ENCODE measurements at places on chromosomes 7 and 10.

GRCh38 chr10:95260909-95261552, 29.8 kb downstream of the PDLIM1 start:
- no peak for DNase-seq

DNA sequence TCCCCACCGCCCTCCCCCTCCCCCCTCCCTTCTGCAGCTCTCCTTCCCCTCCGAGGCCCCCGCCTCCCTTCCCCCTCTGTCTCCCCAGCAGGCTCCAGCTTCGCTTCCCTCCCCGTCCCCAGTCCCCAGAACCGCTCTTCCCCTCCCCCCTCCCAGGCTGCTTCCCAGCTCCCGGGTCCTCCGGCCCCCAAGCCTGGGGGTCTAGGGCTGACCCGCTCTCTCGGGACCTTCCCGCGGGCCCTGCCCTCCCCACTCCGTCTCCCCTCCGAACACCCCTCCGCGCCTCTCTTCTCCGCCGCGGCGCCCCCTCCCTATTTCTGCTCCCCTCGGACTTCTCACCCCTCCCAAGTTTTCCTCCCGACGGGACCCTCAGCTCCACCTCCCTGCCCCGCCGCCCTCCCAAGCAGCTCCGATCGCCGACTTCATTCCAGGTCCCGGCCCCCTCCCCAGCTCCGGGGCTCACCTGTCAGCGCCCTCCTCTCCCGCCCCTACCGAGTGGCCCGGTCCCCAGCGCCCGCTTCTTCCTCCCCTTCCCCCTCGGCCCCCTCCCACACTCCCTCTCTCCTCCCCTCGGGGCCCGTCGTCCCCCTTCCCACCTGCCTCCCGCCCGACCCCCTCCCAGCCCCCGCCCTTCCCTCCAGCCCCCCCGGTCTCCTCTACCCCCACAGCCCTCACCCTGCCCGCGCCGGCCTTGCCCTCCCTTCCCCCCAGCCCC, 990 bp downstream of the ZNF467 start:
- no peak for DNase-seq

GRCh38 chr10:110618230-110618610, 25.9 kb upstream of the RBM20 start:
- DNase-seq = no peak

DNA sequence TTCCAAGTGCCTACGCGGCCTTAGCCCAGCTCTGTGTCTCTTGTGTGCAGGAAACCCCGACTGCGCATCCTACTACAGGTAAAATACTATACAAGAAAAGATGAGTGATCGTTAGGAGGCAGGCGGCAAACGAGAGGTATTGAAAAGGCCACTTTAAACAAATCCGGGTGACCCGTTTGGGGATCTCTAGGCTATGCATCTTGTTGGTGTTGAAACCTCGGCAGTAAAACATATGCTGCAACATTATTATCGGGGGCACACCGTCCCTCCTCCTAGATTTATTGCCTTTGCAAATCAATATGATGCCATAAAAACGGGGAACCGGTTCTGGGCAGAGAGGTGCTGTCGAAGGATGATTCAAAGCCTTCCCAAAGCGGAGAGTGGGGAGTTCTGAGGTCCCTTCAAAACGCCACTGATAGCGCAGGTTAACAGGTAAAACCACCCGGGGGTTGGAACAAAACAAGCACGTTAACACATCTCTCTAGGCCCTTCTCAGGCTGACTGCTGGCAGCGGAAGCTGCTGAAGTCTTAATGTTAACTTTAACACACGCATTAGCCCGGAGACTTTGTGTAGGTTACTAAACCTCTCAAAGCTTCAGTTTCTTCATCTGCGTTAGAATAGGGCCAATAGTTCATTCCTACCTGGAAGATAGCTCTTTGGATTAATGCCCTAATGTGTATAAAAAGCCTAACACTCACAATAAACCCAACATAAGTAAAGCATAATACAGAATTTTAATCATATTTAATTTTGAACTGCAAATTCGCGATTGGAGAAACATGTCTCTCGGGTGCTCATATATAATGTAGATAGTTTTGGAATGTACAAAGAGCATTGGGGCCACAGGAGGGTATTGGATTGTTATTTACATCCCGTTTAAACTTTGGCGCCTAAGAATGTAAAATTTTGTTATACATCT, 2.6 kb upstream of the TBX20 start:
- DNase-seq = no peak

DNA sequence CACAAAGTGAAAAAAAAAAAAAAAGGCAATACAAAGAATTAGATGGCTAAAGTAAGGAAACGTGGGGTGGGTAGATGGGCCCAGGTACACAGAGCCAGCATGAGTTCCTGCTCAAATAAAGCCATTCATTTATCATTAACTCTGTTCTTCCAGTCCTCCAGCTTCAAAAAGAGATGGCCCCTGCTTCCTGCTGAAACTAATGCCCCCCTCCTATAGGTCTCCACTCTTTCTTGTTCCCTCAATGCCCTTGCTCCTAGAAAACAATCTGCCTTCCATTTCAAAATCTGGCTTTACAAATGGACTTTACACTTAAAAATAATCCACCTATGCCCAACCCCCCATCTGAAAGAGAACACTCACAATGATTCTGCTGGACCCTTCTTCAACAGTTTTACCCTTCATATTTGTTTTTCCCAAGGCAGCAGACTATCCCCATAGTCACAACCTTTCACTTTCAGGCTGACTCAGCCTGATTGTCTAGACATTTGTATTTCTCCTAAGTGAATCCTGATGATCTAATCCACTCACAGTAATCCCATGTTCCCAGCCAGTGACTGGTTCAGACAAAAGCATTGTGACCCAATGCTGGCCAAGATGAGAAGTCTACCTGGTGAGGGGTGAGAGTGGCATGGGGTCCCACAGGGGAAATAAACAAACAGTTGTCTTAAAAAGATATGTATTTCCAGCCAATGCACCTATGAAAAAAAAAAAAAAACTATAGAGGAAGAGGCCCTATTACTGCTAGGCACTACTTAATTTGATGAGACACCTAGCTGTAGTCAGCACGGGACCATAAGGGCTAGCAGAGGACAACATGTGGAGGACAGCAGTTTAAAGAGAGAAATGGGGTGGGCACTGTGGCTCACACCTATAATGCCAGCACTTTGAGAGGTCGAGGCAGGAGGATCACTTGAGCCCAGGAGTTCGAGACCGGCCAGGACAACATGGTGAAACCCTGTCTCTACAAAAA, 74.6 kb upstream of the GRID1 start:
- DNase-seq = no peak

DNA sequence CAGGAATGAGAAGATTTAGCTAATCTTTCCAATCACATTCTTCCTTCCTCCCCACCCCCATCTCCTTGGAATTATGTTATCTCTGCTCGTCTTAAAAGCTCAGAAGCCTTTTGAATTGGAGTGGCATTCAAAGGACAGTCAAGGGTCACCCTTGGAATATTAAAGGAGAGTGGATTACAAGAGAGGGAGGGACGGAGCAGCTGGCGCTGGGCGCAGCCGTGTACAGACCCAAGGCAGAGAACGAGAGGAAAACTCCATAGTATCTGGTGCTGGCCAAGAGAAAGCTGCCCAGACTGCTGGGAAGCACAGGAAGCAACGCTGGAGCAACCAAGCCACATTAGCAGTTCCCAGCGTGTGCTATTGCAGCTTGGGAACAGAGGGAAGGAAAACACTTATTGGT, 95.7 kb downstream of the POU6F2 start:
- no peak for DNase-seq

DNA sequence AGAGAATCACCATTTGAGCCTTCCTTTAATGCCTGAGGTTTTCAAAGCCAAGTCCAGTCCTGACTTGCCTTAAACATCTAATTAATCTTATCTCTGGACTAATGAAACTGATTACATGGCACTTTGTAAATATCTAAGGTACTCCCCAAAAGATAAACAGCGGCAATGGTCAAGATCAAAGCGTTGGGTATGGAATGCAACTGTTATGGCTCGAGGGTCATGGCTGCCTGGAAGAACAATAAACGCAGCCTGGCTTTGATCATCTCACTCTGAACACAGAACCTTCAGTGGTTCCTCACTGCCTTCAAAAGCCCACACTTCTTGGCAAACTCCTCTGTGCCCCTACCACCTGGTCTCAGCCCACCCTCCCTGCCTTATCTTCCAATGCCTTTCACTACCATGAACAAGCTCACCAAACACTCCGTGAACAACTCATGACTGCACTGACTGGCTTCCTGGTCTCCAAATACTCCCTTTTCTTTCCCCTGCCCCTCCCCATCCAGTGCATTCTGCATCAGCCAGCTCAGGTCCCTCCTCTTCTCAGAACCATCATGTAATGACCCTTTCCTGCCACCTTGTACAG, 150.2 kb upstream of the NFE2L3 start:
- DNase-seq = no peak

GRCh38 chr7:140607441-140607989, 33.1 kb downstream of the DENND2A start:
- no peak for DNase-seq

- DNase-seq = no peak
These were observed 9.4 kb upstream of the HPS1 start for GRCh38 chr10:98456043-98456570.

GRCh38 chr10:131346456-131346855, 34.9 kb upstream of the TCERG1L start:
- DNase-seq = no peak

GRCh38 chr10:124419635-124420034, 912 bp upstream of the OAT start:
- no peak for DNase-seq

- DNase-seq = no peak
These were observed 28.5 kb upstream of the CDH23 start for GRCh38 chr10:71368176-71368575.

DNA sequence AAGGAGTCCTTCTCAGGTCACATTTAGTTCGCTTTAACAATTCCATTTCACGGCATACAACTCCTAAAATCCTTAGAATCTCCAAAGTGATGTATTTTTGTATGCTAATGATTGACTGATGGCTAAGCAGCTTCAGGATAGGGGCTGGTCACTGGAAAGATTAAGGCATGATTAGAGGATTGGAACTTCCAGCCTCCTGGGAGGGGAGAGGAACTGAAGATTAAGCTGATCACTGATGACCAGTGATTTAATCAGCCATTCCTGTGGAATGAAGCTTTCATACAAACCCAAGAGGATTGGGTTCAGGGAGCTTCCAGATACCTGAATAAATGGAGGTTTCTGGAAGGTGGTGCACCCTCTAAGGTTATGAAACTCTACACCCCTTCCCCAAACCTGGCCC, 123.9 kb upstream of the CDK13 start:
- no peak for DNase-seq

DNA sequence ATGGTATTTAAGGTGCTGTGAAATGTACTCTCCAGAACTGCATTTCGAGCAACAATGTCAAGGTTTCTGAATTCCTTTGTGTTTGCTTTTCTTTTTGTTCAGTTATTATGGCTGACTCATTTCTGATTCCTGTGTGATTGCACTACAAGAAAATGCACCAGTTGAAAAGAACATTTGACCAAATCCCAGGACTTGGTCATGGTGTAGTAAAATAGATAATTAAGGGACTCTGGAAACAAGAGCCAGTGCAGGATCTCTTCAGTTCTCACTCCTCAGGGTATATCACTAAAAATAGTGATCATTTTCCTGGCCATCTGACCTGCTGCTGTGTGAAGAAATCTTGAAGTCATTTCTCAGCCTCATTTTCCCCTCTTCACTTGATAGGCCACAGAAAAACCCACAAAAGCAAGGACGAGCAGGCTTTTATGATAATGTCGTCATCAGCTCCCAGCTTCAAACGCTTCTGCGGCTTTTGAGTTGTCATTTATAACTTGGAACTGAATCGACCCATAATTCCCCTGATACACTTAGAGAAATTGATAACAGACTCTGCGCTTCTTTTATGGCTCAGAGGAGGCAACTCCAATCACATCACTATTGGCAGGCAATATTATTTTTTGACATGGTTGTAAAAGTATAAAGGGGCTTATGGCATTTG, 274.7 kb downstream of the HDAC9 start:
- DNase-seq = no peak

GRCh38 chr10:62414359-62414758, 40.2 kb downstream of the ZNF365 start:
- no peak for DNase-seq

- no peak for DNase-seq
These were observed 2.3 kb upstream of the GRID2IP start for GRCh38 chr7:6553448-6554044.

DNA sequence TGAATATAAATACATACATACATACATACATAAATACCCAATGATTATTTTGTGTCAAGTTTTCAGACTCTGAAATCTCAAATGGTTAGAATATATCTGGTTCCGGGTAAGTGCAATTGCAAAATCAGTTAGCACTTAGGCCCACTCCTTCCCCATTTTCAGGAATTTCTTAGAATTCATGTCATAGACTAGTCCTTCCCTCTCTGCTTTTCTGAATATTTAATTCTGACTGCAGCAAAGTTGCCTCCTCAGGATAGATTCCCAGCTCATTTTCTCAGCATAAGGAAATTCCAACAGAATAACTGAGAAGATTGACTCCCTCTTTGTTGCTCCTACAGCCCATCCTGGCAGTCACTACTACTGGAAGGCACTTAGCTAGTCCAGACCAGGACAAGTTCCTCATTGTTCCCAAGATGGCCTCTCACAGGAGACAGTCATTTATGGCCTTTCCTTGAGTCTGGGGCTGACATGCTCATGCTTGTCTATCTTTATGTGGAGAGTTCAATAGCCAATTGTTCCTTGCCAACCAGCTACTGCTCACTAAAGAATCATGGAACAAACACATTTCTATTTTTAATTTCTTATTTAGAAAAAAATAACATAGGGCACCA, 142.9 kb upstream of the ITGB1 start:
- DNase-seq = no peak
